Activated naive CD4-positive, alpha-beta T cell (primary cell): ENCODE measurements at places on chromosomes 6 and 20.

DNA sequence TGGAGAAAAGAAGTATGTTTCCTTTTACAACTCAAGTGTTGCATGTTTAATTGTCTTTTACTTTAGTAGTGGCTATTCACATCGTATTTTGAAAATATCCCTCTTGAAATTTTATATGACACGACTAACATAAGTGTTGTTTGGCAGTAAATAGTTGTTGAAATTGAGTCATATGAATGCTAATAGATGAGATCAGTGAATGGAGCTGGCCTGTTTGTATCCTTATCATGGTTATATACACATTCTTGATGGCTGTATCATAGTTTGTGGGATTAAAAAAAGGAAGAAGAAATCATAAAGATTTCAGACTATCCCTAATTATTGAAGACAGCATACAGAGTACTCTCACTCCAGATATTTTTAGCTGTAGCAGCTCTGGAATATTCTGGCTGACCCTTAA, 8.2 kb upstream of the RAE1 start:
- no peak for DNase-seq

GRCh38 chr6:136886091-136886490, 36.0 kb upstream of the SLC35D3 start:
- no peak for DNase-seq

GRCh38 chr6:129908858-129909257, 47.7 kb upstream of the TMEM244 start:
- DNase-seq: no peak

- DNase-seq: no peak
These were observed 38.8 kb downstream of the ELOVL5 start for GRCh38 chr6:53309901-53310300.

DNA sequence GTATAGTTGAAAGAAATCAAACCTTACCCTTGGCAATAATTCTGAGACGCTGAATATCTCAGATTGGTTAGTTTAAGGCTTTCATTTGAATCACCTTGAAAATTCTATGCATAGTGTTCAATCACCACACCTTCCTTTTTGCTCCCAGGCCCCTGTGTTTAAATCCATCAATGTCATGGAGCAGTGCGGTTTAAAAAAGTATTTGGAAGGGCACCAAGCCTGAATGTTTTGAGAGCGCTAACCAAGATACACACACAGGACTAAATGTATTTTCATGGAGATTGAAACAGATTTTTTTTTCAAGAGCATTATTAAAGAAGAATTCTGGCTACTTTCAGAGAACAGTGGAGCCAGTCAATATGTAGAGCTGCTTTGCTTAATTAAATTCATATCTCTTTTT, 195.7 kb downstream of the CENPW start:
- DNase-seq: no peak

GRCh38 chr6:166636191-166636933, 9.3 kb upstream of the RPS6KA2 start:
- DNase-seq: no peak

DNA sequence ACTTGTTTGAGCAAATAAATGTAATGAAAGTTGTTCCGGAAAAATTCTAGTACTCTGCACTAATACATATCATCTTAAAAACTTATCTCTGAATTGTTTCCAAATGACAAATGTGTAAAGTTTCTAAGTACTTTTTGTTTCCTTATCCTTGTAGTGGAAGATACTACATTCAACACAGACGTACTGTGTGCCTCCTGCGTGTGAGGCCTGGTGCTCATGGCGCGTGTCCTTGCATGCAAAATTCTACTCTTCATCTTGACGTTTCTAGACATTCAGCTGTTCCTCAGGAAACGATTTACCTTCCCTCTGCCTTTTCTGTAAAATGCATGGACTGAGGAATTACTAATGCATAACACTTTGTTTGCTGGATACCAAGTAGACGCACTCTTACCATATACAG, 11.5 kb downstream of the DLL1 start:
- no peak for DNase-seq

DNA sequence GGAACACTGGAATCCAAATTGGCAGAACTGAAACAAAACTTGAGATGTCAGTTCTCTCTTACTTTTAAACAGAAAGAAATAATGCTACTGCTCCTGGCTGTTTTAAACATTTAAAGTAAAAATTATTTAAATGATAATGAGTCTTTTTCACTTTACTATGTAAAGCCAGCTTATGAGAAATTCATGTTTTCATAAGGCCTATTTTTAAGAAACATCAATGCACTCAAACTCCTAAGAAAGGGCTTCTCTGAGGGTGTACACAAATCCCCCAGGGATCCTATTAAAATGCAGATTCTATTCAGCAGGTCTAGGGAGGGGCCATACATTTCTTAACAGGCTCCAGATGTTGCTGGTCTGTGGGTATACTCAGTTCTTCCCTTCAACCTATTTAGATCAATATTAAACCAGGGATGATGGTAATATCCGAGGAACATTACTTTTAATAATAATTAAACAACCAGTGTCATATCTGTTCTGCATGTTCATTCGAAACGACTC, 2.3 kb downstream of the FERMT1 start:
- no peak for DNase-seq
